ENCODE measurements at places on chromosomes 4 and X.

DNA sequence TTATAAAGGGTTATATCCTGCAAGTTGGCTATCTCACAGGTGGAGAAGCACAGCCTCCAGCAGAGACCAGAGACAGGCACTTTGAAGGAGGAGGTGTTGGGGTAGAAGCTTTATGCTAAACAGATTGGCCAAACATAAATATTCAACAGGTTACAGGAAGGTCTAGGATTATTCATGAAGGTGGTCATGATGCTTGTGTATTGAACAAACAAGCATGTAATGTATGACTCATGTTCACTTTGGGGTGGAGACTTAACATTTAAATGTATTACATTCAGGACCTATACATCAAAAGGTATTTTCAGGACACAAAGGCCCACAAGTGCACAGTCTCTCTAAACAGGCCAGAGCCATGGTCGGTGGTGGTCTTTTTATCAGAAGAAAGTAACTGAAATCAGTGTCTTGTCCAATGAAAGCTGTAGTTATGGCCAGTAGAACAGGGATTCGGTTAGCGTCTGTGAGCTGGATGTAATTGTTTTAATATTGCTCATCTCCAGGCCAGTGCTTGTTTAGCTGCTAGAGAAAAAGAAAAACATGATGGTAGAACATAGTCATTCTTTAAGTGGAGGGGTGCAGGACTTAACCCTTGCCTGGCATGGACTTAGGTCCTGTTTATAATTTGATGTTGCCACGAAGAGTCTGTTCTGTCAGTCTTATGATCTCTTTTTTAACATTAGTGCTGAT, 555.2 kb upstream of the PCDH10 start:
- DNase-seq: no peak

DNA sequence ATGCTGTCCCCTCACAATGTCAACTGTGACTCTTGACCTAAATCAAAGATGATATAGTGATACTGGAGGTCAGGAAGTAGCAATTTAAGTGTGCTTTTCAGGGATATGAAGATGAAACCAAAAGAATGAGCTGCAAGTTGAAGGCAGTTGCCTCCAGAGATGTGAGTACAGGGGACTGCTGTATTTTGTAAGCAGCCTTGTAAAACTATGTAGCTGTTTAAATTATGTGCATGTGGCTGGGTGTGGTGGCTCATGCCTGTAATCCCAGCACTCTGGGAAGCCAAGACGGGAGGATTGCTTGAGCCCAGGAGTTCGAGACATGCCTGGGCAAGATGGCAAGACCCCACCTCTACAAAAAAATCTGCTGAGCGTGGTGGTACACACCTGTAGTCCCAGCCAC, 15.1 kb upstream of the TNIP2 start:
- DNase-seq: no peak

DNA sequence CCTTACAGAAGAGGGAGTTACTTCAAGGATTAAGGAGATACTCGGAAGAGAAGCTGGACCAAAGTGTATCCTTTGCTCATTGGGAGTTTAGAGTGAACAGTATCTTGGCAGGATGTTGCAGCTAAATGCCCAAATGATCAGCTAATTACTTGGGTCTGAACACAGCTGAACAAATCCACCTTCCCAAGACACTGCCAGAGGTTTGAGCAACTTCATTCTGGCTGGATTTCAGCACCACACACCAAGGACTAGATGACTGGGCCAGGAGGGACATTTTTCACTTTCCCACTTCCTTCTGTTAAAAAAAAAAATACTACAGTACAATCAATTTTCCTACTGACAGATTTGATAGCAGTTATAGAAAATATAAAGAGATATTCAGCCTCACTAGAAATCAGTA, 324.6 kb downstream of the MID1IP1 start:
- DNase-seq: no peak

GRCh38 chr4:74473155-74473811, 28.3 kb downstream of the AREG start:
- peak; percentile 87 for DNase-seq

DNA sequence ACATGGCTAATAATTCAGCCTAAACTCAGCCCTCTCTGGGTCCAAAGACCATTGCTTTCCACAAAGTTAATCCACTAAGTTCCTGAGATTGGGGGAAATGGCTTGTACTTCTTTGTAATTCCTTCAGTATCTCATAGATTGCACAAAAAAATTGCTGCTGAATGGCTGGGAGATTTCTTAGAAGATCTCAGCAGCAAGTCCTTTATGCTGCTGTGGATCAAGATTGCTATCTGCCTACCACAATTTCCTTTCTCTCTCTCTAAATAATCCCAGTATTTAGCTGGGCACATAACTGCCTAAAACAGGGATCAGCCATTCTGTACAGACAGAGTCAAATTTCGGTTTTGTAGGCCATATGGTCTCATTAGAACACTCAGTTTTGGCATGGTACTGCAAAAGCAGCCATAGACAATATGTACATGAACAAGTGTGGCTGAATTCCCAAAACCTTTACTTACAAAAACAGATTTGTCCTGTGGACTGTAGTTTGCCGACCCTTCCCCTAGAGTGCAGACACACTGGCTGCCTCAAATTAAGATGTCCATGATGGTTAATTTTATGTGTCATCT, 18.5 kb upstream of the HOPX start:
- DNase-seq: no peak

DNA sequence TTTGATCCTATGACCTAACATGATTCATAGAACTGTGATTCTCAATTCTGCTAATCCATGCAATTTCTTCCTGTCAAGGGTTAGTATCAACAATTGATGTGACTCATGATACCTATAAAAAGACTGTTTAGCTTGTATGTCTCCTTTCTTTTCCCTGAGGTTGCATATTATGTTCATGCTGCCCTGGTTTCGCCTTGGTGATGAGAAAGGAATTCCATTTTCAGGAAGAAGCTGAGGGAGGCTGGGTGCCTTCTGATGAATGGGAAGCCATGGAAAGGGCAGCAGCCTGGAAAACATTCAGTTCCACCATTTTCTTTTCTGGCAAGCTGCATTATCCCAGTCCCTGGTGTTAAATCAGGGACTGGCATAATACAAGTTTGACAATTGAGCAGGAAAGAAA, 976.5 kb downstream of the RPA4 start:
- no peak for DNase-seq

GRCh38 chr4:2459589-2460349, 9.1 kb upstream of the RNF4 start:
- DNase-seq: no peak

- DNase-seq: no peak
Measured at GRCh38 chrX:53072418-53073114, 9.6 kb upstream of the TSPYL2 start.

GRCh38 chr4:110808351-110808878, 185.5 kb upstream of the PITX2 start:
- DNase-seq: peak; percentile 48

DNA sequence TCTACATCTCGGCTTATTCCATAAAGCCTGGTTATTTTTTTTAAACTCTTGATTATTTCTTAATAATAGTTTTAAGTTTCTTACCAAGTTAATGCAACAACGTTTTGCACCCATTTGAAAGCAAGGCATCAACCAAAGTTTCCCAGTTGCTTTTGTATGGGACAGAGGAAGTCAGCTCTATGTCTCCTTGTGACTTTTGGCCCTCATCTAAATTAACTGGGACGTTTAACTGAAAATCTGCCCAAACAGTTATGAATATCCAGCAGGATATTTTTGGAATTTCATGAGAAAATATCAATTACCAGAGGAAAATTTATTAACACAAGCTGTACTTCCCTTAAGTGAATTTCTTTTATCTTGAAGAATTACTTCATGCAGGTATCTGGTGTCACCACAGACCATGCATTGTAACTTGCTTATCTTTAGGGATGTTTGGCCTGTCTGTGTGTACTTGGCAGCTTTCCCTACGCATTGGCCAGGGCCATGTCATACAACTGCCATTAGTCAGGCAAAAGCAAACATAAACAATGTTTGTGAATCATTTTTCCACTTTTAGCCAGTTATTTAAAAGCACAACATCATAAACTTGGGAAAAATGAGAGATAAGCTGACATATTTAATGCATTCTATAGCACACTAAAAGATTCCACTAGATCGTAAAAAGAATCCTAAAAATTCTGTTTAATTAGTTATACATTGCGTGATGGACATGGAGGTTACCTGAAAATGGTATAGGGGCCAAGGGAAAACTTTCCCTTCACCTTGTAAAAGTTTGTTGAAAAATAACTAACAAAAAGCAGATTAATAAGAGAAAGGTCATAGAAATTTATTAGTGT, 101.4 kb upstream of the PDE5A start:
- peak; percentile 97 for DNase-seq

DNA sequence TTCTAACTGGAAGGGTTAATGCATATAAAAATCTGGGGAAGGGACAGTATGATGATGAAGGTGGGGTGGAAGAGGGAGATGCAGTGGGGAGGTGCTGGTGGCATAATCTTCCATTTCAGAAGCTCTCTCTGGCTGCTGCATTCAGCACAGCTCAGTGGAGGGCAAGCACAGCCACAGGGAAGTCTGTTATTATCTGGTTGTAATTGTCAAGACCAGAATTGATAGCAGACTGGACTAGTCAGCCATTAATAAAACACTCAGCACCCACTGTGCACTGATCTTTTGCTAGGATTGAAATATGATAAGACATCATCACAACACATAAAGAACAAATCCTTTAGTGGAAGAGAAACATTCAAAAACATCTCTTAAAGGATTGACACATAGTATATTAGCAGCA, 414.2 kb upstream of the LCORL start:
- no peak for DNase-seq

DNA sequence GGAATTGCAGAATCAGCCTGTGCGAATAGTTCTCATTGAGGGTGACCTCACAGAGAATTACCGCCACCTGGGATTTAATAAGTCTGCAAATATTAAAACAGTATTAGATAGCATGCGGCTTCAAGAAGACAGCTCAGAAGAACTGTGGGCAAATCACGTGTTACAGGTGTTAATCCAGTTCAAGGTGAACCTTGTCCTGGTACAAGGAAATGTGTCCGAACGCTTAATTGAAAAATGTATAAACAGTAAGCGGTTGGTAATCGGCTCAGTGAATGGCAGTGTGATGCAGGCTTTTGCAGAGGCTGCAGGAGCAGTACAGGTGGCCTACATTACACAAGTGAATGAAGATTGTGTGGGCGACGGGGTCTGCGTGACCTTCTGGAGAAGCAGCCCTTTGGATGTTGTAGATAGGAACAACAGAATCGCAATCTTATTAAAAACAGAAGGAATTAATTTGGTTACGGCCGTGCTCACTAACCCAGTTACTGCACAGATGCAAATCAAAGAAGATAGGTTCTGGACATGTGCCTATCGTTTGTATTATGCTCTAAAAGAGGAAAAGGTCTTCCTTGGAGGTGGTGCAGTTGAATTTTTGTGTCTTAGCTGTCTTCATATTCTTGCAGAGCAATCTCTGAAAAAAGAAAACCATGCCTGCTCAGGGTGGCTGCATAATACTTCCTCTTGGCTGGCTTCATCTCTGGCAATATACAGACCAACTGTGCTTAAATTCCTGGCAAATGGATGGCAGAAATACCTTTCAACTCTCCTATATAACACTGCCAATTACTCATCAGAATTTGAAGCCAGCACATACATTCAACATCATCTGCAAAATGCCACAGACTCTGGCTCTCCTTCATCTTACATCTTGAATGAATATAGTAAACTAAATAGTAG, 10.7 kb downstream of the BBS12 start:
- DNase-seq: no peak

DNA sequence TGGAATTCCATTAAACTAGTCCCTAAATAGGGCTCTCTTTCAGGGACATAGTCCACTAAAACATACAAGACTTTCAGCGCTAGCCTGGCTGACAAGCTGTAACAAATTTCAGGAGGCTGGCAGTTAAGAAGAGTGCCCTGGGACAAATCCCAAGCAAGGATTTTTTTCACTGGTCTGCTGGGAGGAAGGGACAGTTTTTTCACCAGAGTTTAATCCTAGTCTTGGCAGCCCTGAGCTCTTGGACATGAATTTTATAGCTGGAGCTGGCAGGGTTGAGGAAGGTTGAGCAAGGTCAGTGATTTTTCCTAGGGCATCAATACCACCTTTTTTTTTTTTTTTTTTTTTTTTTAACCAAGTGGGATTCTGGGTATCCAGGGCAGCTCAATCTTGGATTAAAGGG, 184.4 kb downstream of the SH2D1A start:
- no peak for DNase-seq

- no peak for DNase-seq
Measured at GRCh38 chr4:21366312-21366711, 582.3 kb downstream of the KCNIP4 start.

DNA sequence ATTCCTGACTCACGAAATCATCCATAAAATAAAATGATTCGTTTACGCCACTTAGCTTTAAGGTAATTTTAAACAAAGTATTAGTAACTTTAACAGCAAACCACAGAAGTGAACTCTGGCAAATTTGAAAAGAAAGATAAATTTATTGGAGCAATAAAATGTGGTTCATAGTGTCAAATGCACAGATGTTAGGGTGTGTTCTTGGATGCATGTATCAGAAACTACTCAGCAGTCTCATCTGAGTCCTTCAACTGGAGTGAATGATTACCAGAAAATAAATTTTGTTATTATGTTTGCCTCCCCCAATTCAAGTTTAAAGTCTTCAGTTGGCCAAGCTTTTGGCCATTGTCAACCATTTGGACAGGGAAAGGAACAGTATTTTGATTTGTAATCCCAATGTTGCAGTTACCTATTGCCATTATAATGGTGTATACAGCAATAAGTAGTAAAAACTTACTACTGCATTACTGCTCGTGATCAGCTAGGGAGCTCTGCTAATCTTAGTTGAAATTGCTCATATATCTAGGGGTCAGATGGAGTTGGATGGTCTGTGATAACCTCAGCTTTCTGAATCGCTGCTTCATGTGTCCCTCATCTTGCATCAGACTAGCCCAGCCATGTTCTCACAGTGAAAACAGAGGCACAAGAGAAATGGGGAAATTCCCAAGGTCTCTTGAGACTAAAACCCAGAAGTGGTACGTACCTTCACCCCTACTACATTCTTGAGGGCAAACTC, 254.6 kb upstream of the KCNIP4 start:
- peak; percentile 77 for DNase-seq

DNA sequence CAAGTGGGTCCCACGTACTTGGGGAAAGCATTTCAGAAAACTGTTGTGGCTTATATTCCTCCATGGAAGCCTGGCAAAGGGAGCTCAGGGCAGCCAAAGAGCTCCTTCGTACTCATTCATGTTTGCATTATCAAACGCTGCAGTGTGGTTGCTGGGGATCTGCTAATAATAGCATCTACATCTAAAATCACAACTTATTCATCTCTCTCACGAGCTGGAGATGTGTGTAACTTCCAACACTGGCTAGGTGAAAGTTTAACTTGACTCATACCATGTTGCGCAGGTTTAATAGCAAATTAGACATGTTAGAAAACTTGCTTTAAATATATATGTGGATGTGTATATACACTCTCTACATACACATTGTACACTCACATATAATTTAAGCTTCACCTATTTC, 415.1 kb downstream of the AFF2 start:
- DNase-seq: no peak

Measured in fibroblast of the aortic adventitia (primary cell).